ENCODE measurements at places on chromosomes 4 and X. TPM values are rescaled to one million over a fixed set of nuclear protein-coding genes. Genes with fewer than 3 reads are reported as not detected.

The NUDT10 gene
- total RNA-seq: 0.90 TPM

The FAM184B gene
- 0.18 TPM for total RNA-seq

The USP26 gene
- not detected for total RNA-seq

The SLC7A11 gene
- total RNA-seq: 24.7 TPM

The ETDB gene
- total RNA-seq: not detected

GRCh38 chrX:19388741-19389140, 45.0 kb downstream of the PDHA1 start:
- H3K27ac ChIP-seq: no peak overlapping the region
- DNase-seq: no peak
- no peaks in the 10 kb centered on the region for H3K27me3 ChIP-seq
- H3K4me1 ChIP-seq: no peaks in the 10 kb centered on the region

DNA sequence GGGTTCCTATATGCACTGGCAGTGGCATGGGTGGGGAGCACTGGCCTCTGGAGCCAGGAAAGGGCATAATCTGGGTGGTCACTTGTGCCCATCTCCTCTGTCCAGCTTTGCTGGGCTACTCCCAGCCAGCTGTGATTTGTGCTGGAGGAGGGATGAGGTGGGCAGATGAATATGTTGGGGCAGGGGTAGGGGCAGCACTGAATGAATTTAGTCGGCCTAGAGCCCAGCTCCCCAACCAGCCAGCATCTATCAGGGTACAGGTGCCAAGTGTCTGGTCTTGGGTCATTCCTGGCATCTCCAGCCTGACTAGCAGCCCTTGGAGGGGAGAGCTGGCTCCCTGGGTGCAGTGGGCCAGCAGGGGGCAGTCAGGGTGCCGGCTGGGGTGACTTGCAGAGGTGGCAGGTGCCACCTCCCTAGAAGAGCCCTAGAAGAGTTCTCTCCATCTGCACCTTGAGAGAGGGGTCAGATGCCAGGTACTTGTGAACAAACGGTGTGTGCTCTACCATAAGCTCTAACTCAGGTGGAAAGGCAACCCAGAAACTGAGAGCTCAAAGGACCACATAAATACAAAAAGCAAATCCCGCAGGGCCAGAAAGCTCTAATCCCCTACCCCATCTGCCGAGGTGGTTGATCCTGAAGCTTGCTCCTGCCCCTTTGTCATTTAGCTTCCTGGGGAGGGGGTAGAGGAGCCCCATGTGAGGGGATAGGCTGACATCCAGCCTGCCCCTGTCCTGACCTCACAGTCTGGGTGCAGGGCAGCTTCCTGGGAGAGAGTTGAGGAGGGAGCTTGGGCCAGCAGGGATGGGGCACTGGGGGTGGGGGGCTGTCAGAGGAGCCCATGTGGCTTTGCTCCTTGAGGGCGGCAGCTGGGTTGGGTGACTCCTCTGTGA, 2.2 kb downstream of the SORCS2 start:
- peaks cover 6% of the 10 kb centered on the region for H3K4me1 ChIP-seq
- no peaks in the 10 kb centered on the region for H3K36me3 ChIP-seq
- H3K27me3 ChIP-seq: peaks cover 65% of the 10 kb centered on the region

GRCh38 chrX:17459661-17460060, 84.7 kb downstream of the NHS start:
- DNase-seq: peak; percentile 66
- no peaks in the 10 kb centered on the region for H3K4me1 ChIP-seq
- H3K27ac ChIP-seq: no peak overlapping the region

DNA sequence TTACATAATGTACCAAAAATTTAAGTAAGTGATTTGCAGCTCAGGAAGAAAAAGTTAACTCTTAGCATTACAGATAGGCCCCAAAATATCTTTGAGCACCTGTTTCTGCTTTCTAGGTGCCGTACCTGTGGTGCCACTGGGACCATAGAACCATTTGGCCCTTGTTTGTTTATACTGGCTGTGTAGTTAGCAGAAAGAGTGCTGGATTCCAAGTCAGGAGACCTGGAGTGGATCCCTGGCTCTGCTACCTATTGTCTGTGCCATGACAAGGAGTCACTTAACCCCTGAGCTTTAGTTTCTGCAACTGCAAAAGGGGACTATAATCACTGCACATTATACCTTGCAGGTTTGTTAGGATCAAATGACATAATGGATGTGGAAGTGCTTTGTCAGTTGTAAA, 137.8 kb upstream of the GPR101 start:
- no peaks in the 10 kb centered on the region for H3K4me1 ChIP-seq
- H3K27ac ChIP-seq: no peak overlapping the region
- no peak overlapping the region for H3K4me3 ChIP-seq
- no peak for DNase-seq

DNA sequence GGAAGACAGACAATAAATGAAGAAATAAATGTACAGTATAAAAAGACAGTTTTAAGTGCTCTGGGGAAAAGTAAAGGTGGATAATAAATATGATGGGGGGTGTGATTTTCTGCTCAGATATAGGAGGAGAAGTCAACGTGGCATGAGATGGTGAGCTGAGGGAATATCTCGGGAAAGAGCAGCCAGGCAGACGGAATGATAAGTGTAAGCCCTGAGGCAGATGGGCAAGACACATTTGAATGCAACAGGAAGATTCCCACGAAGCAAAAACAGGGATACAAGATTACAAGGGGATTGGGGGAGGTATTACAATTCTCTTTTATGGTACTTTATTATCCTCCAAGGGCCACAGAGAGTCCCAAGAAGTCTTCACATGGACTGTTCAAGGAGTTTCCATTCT, 11.1 kb downstream of the ANXA3 start:
- H3K27me3 ChIP-seq: no peaks in the 10 kb centered on the region
- no peak for DNase-seq
- H3K27ac ChIP-seq: no peak overlapping the region

GRCh38 chr4:165678236-165678935, 194.7 kb upstream of the TLL1 start:
- DNase-seq: no peak
- no peak overlapping the region for H3K27ac ChIP-seq
- H3K27me3 ChIP-seq: no peaks in the 10 kb centered on the region
- H3K4me3 ChIP-seq: no peak overlapping the region
- no peaks in the 10 kb centered on the region for H3K36me3 ChIP-seq
- H3K4me1 ChIP-seq: no peaks in the 10 kb centered on the region

- peaks cover 6% of the 10 kb centered on the region for H3K36me3 ChIP-seq
- H3K4me3 ChIP-seq: no peak overlapping the region
- no peak for DNase-seq
- no peaks in the 10 kb centered on the region for H3K27me3 ChIP-seq
- no peaks in the 10 kb centered on the region for H3K4me1 ChIP-seq
Observed at GRCh38 chrX:20124964-20125363, 8.3 kb upstream of the MAP7D2 start.

DNA sequence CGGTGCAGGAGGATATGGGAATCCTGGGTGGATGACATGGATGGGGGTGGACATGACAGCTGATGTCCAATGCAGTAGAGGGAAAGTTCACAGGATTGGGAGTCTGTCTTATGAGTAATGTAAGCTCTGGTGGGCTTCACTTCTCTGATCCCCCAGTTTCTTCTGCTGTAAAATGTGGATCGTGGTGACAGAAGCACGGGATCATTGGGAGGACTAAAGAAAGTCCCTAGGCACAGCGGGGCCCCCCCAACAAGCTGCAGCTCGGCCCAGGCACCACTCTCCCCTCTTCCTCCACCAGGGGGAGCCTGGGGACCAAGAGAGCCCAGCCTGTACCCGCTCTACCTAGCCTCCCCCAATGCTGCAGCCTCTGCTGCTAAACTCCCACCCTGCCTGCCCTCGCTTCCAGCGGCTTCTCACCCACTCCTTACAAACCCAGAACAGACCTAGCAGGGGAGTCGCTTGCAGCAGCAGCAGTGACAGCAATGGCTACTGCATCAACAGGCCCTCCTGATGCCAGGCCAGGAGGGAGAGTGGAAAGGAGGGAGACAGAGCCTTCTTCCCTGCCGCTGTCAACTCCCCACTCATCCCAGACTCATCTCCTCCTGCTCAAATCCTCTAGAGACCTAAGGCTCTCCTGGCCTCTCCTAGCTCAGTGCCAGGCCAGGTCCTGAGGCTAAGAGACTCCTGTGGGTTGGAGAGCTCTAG, 36.1 kb upstream of the IQSEC2 start:
- H3K4me1 ChIP-seq: peaks cover 3% of the 10 kb centered on the region
- no peak overlapping the region for H3K4me3 ChIP-seq
- no peaks in the 10 kb centered on the region for H3K36me3 ChIP-seq
- peaks cover 45% of the 10 kb centered on the region for H3K27me3 ChIP-seq
- H3K27ac ChIP-seq: no peak overlapping the region
- peak; percentile 43 for DNase-seq

GRCh38 chrX:109739625-109740432, 6.8 kb upstream of the ACSL4 start:
- no peaks in the 10 kb centered on the region for H3K4me1 ChIP-seq
- no peaks in the 10 kb centered on the region for H3K27me3 ChIP-seq
- H3K4me3 ChIP-seq: no peak overlapping the region
- no peaks in the 10 kb centered on the region for H3K36me3 ChIP-seq

- no peaks in the 10 kb centered on the region for H3K4me1 ChIP-seq
- no peaks in the 10 kb centered on the region for H3K36me3 ChIP-seq
- no peak overlapping the region for H3K27ac ChIP-seq
Observed at GRCh38 chr4:22072240-22072639, 123.7 kb upstream of the KCNIP4 start.

DNA sequence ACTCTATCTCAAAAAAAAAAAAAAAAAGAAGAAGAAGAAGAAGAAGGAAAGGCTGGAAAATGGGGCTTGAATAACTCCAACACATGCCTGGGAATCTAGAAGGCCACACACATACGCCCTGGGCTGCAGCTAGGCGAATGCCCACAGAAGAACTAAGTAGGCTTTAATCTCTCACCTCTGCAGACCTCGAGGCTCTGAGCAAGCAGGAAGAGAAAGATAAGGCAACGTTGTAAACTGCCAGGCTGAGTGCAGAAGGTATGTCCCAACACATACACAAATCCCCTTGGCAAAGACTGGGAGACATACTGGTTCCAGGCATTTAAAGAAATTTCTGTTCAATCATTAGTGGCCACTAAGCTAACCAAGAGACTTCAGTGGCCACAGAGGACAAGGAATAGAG, 18.4 kb downstream of the SLC38A5 start:
- peaks cover 4% of the 10 kb centered on the region for H3K27me3 ChIP-seq
- H3K27ac ChIP-seq: no peak overlapping the region
- H3K4me3 ChIP-seq: no peak overlapping the region
- H3K36me3 ChIP-seq: no peaks in the 10 kb centered on the region

- H3K27me3 ChIP-seq: no peaks in the 10 kb centered on the region
- H3K36me3 ChIP-seq: no peaks in the 10 kb centered on the region
- no peaks in the 10 kb centered on the region for H3K4me1 ChIP-seq
- no peak overlapping the region for H3K4me3 ChIP-seq
Observed at GRCh38 chr4:20623939-20624338, 76.3 kb upstream of the PACRGL start.

DNA sequence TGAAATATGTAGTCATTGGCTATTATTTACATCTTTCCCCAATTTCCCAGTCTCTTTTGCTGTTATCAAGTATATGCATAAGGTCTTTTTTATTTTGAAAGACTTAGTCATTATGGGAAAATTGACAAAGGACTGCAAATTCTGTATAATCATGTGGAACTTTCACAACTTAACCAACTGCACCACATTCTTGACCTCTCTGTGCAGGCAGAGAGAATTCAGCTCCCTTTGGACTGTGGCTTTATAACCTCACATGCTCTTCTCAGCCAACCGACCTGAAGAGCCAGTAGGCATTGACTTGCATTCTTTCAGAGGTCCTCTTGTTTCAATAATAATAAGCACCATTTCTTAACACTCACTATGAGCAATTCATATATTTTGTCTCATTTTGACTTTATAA, 66.9 kb downstream of the ANXA3 start:
- peak; percentile 28 for DNase-seq
- H3K36me3 ChIP-seq: no peaks in the 10 kb centered on the region
- H3K4me1 ChIP-seq: peaks cover 2% of the 10 kb centered on the region
- no peaks in the 10 kb centered on the region for H3K27me3 ChIP-seq

GRCh38 chr4:147793569-147794313, 61.9 kb downstream of the ARHGAP10 start:
- peaks cover 14% of the 10 kb centered on the region for H3K4me1 ChIP-seq
- peak; percentile 35 for DNase-seq
- no peaks in the 10 kb centered on the region for H3K36me3 ChIP-seq
- peak overlapping the region; percentile 10 for H3K27ac ChIP-seq

DNA sequence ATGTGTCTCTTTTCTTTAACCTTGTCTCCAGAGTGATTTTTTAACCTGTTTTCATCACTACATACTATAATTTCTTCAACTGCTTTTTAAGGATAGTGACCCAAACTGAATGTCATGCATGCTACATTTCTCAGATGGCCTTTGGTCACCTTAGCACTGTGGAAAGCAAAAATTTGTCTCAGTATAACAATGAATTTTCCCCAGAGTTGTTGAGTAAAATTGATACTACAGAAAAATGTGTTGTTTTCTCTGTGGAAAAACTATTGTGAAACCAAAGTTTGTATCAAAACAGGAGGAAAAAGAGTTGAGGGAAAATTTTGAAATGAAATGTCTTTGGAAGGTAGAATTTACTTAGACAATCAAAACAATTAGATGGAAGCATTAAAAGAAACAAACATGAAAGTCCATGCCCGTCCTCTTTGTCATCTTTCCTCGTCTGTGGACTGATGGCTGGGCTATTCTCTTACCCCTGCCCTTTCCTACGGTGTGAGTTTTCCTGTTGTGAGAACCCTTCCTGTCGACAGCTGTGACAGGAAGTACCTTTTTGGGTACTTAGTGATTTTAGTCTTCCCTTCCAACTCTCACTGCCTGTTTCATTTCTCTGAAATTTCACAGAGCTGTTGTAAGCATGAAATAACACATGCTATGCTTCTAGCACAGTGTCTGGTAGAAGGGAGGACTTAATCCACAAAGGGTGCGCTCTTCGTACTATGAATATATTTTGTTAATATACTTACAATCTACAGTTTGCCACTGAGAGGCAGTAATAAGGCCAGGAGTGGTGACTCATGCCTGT, 50.8 kb downstream of the LRP2BP start:
- peaks cover 5% of the 10 kb centered on the region for H3K4me1 ChIP-seq
- no peak overlapping the region for H3K4me3 ChIP-seq
- H3K27me3 ChIP-seq: no peaks in the 10 kb centered on the region
- DNase-seq: no peak

DNA sequence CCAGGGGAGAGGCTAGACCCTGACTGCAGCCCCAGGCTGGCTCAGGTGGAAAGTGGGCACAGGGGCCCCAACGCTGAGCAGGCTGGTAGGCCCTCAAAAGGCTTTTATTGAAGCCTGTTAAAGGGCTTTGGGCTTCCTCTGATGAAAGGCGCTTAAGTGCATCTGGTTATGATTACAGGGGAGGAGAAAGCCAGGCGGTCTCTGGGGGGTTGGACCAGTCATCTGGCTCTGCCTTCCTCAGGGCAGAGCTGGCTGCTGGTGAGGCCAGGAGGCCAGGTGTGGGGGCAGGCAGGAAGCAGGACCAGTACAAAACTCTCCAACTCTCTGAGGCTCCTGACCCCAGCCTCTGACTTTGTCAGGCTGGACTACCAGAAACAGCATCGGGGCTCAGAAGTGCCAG, 68.8 kb upstream of the BCOR start:
- no peaks in the 10 kb centered on the region for H3K4me1 ChIP-seq
- H3K36me3 ChIP-seq: no peaks in the 10 kb centered on the region

GRCh38 chr4:82606622-82607021, 44.8 kb upstream of the TMEM150C start:
- no peak overlapping the region for H3K27ac ChIP-seq
- H3K27me3 ChIP-seq: peaks cover 19% of the 10 kb centered on the region
- H3K4me3 ChIP-seq: no peak overlapping the region
- no peaks in the 10 kb centered on the region for H3K4me1 ChIP-seq
- no peaks in the 10 kb centered on the region for H3K36me3 ChIP-seq

GRCh38 chr4:141027421-141027820, 105.8 kb downstream of the RNF150 start:
- H3K27ac ChIP-seq: no peak overlapping the region
- H3K4me1 ChIP-seq: peaks cover 2% of the 10 kb centered on the region
- no peaks in the 10 kb centered on the region for H3K36me3 ChIP-seq
- no peak overlapping the region for H3K4me3 ChIP-seq
